CD8-positive, alpha-beta memory T cell (primary cell): ENCODE measurements at places on chromosomes 1 and 21. TPM values are rescaled to one million over a fixed set of nuclear protein-coding genes. Genes with fewer than 3 reads are reported as not detected.

The ARMH1 gene
- total RNA-seq, result 38.0 TPM

DNA sequence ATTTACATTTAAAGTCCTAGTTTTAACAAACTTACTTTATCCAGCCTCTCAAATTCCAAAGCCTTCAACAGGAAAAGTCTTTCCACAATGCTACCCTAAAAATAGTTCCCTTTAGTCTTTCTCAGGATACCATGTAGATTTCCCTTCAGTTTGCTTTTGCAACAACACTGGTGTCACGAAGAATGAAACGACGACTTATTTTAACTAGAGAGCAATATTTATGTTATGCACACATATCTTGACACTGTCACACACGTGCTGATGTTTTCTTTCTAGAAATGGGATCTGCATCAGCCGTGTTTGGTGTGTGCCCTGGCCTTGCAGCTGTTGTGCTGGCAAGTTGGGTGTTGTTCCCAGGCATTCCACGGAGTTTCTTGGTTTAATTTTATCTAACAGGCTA is 75.5 kb downstream of the SIPA1L2 start:
- DNase-seq, result no peak

The LY9 gene
- total RNA-seq, result 16.4 TPM

The ESPN gene
- total RNA-seq, result 0.60 TPM

The ARHGEF10L gene
- 0.24 TPM for total RNA-seq

DNA sequence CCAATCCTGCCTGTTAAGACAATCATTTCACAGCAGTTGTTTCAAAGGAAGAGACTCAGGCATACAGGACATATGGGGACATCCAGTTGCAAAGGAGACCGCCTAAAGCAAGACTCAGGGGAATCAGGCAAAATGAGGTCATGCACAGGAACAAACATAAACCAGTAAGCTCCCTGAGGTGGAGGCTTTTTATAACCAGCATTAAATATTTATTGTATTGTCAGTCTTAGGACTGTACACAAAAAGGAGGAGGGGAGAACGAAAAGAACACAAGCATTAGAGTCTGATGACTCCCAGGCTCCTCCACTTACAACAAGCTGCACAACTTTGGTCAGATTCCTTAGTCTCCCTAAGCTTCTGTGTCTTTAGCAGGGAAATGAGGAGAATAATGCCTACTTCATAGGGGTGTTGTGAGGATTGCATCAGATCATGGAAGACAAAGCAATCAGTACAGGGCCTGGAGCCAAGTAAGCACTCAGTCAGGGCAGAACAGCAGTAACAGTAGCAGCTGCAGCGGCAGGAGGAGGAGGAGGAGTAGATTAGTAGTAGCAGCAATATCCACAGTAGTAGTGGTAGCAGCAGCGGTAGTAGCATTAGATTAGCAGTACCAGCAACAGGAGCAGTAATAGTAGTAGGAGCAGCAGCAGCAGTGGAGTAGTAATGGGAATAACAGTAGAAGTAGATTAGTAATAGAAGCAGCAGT is 54.2 kb upstream of the SPATA6 start:
- no peak for DNase-seq

- no peak for DNase-seq
Measured at GRCh38 chr1:193626695-193627094, 440.3 kb upstream of the B3GALT2 start.

The ZFP69B gene
- total RNA-seq, result 5.6 TPM

GRCh38 chr1:186454981-186455380 is 5.9 kb downstream of the PDC start:
- DNase-seq, result no peak

DNA sequence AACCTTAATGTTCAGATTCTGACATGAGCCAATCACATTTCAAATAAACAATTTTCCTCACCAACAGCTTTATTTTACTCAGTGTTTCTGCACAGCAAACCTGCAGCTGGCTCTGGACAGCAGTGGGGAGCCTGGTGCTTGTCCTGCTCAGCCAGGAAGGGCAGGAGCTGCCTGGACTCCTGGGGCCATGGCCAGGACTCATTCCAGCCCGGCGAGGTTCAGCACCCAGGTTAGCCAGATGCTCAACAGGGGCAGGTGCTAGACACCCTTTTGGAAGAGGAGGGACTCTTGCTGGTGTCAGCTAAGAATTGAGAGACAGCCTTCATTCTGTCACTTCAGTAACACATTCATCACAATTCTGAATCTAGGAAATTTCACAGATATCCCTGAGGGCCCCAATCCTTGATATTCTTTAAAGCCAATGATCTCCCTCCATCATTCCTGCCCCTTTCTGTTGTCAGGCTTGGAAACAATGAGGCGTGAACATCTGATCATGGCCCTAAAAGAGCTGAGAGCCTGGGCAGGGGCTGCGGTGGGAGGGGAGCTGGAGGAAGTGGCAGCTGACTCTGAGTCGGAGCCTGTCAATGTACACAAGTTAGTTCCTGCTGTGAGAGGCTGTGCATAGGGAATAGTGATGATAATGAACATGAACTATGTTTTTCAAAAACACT is 251.3 kb downstream of the SDCCAG8 start:
- DNase-seq, result no peak

The PRRX1 gene
- total RNA-seq, result not detected

GRCh38 chr1:44643721-44644334 is 30.5 kb downstream of the TMEM53 start:
- DNase-seq, result no peak

DNA sequence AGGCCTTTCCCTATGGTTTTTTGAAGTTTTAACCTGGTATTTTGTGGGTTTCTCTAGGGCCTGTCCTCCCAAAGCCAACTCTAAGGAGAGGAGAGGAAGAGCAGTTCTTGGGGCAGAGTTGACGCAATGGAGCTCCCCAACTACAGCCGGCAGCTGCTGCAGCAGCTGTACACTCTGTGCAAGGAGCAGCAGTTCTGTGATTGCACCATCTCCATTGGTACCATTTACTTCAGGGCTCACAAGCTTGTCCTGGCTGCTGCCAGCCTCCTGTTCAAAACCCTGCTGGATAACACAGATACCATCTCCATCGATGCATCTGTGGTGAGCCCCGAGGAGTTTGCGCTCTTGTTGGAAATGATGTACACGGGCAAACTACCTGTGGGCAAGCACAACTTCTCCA is 38.2 kb downstream of the ZBTB40 start:
- no peak for DNase-seq

GRCh38 chr1:163201906-163202305 is 810 bp downstream of the RGS5 start:
- no peak for DNase-seq

DNA sequence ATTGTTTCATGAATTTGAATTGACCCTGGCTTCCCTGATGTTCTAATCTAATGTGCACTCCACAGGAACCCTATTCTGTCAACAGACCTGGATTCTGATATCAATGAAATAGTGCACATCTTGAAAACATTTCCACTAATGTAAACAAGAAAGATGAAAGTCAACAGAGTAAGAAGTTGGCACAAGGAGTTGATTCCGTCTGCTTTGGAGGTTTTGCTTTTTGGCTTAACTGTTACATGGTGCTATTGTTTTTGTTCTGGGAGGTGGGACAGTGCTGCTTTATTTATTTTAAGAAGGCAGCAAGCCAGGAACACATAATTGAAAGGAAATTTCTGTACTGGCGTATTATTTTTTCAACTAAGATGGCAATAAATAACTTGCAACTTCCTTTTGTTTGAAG is 73.3 kb downstream of the LEPR start:
- DNase-seq, result no peak

The IRF6 gene
- 1.2 TPM for total RNA-seq

DNA sequence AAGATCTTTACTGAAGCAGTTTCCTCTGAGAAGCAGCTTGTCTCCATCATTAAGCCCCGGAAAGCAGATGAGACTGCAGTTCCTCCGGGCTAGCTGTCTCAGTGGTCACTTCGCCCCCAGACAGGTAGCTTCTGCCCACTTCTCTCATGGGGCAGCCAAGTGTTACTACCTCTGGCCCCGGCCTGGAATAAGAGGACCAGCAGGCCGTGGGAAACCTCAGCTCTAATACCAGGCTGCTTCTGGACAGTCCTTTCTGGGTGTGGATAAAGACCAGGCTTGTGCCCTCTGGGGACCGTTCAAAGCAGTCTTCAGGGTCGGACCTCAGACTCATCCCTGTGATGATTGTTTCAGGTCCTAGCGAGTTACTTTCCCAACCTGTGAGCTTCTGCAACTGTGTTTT is 54.8 kb downstream of the RUNX3 start:
- DNase-seq, result no peak
